Activated CD4-positive, CD25-positive, alpha-beta regulatory T cell treated with anti-CD3 and anti-CD28 coated beads, Interleukin-2, amount 50 U/mL, for 16 hours (primary cell): ENCODE measurements at places on chromosomes 5 and 9.

DNA sequence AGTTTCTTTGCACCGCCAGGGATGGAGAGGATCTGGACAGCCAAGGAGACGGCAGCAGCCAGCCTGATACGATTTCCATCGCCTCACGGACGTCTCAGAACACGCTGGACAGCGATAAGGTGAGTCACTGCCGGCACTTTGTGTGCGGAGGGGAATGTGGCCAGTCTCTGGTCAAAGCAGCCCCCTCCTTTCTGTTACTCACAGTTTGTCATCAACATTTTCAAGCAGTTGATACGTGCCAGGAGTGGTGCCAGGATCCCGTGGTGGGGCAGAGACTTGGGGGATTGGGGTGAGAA, 175.1 kb upstream of the OTULINL start:
- no peak for DNase-seq

DNA sequence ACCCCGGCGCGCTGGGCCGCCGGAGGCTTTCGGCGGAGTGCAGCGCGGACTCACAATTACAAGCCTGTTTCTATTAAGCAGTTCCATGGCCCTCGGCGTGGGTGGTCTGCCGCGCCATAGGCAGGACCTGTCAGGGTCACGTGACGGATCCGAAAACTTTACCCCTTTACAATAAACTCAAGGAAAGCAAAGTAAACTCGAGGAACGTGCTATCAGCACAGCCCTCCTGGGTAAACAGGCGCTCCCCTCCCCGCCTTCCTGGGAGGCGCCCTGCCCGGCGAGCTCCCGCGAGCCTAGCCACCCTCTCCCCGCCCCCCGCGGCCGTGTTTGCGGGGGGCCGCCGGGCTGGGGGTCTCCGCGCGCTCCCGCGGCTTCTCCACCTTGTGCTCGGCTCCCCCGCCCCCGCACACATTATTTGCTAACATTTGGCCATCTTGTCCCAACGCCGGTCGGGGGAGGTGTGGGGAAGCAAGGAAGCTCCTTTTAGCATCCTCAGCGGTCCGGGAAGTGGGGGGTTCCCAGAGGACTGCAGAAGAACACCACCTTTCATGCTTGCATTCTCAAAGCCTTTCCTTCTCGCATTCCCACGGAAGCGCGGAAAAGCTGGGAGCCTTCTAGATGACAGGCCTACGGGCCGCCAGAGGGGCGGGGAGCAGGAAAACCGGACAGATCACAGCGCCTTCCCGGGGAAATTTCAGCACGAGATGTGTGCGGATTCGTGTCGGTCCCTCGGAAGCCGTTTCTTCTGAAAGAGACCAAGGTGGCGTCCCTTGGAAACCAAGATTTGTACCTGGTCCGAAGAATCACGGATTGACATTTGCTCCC, at the start of gene PTCH1:
Gene PTCH1 (minus strand): TSS at position 238 of the 825 bp plus-strand sequence.
- DNase-seq, result no peak

DNA sequence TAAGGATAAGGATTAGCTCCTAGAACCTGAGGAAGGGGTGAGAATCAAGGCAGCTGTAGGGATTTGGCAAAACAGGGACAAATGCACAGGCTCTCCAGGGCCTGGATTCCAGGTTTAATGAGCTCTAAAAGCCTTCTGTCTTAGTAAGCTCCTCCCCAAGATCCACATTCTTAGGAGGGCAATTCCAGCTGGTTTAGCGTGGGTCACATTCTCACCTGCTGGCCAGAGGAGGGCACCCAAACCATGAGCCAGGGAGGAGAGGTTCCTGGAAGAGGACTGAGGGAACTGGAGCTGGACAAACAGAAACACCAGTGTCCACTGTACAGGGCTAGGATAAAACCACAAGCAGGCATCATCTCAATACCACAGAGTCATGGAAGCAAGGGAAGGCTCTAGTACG, 480.0 kb downstream of the CCDC171 start:
- DNase-seq, result no peak

DNA sequence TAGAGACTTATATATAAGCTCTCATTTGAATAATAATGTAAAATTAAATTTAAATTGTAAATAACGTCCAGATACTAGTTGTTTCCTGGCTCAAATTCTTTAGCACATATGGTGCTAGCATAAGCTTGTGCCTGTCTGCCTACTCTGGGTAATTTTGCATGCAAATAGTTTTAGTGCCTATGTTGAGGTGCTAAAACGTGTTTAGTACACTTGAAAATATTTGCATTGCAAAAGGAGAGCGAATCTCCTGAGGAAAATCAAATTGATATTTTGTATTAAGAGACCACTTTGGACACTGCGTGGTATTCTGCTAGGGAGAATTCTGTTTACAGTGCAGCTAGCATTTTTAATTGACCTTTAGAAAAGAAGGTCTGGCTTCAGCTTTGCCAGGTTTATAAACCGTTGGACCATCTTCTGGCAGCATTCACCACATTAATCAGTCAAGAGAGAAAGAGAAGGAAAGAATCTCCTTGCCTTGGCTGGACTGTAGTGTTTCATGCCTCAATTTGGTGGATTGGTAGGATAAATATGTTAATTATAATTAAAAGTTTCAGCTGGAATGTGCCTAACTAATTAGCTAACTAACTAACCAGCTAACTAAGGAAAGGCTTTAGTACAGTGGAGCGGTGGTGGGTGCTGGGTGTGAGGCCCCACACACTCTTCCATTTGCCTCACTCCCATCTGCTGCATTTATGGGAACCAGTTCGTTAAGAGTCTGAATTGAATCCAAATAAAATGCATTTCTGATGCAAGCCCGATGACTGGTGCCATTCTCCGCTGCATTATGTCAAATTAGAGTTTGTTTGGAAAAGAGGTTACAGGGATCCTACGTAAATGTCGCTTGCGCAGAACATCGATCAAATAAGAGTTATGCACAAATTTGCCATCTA, 150.1 kb upstream of the MPDZ start:
- DNase-seq, result no peak

DNA sequence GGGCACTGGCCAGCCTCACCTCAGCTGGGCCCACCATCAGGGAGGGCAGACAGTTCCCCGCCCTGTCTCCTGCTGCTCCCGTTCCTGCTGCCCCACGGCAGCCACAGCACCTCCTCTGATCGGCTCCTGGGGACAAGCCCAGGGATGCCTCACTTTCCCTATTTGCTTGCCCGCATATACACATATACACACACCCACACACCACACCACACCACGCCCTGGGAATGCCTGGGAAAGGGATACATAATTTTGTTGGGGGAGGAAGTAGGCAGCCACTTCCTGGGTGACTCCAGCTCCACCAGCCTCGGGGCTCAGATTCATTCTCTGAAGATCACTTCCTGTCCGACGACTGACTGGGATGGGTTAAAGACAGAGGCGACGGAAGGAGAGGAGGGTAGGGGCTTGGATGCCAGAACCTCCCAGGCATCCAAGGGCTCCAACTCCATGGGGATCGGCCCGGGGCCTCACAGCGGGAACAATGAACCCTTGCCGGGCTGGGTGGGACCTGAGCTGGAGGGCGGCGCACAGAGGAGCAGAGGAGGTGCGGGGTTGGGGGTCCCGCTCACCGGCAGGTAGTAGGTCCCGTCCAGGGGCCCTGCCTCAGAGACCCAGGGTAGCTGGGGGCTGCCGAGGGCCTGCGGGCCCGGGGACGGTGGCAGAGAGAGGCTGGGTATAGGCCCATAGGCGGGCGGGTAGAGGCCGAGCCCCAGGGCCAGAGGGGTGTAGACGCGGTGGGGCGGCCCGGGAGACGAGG, 2.0 kb upstream of the MZB1 start:
- no peak for DNase-seq

DNA sequence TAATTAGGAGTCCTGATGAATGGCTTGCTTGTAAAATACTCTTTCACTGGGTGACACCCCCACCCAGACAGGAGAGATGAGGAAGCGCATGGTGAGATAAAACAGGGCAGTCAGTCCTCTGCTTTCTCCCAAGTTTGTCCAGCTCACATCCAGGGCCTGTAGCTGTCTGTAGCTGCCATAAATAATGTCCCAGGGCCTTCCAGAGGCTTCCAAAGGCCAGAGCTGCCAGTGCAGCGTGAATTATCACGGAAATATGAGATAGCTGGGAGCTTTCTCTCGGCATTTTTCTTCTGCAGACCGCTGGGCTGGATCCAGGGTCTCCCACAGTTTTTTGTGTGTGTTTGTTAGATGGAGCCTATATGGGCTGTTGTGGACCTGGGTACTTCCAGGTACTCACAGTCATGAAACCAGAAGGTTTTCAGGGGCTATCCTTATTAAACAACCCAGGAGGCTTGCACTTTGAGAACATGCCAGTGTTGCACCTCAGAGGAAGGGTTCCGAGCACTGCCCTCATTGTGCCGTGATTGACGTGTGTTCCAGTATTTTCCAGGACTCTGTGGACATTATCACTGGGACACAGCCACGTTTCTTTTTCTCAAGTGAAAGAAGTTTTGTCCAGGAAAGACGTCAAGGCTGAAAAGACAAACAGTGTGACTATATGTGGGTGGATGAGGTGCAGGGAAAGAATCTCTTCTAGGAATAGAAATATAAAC, 117.5 kb downstream of the FGF1 start:
- no peak for DNase-seq

GRCh38 chr9:16612627-16613026, 257.8 kb downstream of the BNC2 start:
- no peak for DNase-seq
